HuH-7.5 (cell line): ENCODE measurements at places on chromosomes 12 and 14.
A peak's percentile ranks its signal among the peaks of the same experiment; 100 is the strongest.

DNA sequence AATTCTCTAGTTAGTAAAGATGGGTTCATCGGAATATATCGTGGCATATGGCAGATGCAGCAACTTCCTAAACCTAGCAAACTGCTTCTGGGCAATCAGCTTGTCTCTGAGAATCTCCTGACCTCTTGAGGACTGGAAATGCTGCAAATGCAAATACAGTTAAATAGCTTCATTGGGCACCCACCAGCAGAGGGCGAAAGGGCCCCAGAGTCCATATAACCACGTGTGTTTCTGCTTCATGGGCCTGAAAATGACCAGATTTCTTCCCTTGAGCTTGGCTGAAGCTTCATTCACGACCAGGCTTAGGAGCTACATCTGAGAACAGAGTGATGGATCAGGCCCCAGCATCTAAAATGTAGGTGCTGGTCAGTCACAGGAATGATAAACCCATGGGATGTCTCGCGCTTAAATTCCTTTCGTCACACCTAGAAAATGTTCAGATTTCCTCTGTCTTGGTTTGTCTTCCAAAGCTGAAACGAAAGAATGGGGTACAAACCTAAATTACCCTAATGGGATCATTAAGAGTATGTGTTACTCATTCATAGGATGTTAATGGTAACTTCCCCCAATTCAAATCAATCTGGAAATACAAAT lies 1482.5 kb upstream of the TMEM132C start:
- DNase-seq, result peak; percentile 7

GRCh38 chr12:93237235-93237915 lies 140.3 kb upstream of the NUDT4 start:
- DNase-seq, result no peak

GRCh38 chr14:69349091-69349777 lies 48.9 kb downstream of the ERH start:
- DNase-seq, result no peak

- peak; percentile 18 for DNase-seq
These were observed 150.6 kb upstream of the AEBP2 start for GRCh38 chr12:19288603-19289244.

GRCh38 chr14:35689000-35689460 lies 120.1 kb downstream of the RALGAPA1 start:
- no peak for DNase-seq

DNA sequence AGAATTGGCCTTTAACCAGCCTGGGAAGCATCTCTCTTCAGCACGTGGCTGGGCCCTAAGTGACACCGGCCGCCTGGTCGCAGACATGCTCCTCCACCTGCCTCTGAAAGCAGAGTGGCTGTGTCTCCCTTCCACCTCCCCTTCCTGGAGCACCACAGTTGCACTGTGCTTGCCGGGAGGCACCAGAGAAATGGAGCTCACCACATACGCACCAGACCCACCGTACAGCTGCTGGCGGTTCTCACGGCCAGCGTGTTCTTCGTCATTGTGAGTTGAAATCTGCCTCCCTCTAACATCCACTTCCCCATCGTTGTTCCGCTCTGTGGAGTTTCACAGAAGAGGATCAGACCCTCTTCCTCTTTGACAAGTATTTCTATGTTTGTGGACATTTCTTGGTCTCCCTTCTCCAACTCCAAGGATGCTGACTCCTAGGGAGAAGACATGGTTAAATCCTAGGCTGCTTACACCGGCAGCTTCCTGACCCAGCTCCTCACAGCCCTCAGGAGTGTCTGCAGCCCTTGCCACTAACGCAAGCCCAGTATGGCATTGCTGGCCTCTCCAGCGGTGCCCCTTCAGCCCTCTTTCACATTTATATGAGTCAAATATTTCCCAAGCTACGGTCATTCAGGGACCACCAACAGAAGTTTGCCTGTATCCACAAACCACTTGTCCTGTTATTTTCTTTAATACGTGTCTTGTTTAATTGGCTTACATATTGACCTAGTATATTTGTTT lies 11.5 kb upstream of the KRT5 start:
- no peak for DNase-seq

DNA sequence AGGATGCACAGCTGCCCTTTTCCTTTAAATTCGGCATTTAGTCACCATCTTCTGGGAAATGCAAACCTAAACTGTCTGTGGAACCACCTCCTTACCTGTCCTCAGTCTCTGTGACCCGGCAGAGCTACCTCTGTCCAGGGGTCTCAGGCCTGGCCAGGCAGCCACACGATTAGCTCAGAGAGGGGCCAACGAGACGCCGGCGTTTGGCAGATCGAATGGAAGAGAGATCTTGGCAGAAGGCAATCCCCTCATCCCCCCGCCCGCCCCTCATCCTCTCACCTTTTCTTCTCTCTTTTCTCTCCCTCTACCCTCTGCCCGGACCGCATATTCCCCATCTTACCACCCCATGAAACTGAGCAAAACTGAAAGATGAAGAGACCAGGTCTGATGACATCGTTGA lies 101.0 kb downstream of the PIWIL1 start:
- no peak for DNase-seq

- no peak for DNase-seq
These were observed 106.4 kb downstream of the ARF6 start for GRCh38 chr14:49999146-49999761.

- no peak for DNase-seq
These were observed 454.3 kb upstream of the LMO3 start for GRCh38 chr12:17060260-17060659.

GRCh38 chr14:88007608-88008007 lies 2.7 kb downstream of the GPR65 start:
- DNase-seq, result no peak

GRCh38 chr14:43041207-43041606 lies 1434.5 kb downstream of the LRFN5 start:
- DNase-seq, result no peak

DNA sequence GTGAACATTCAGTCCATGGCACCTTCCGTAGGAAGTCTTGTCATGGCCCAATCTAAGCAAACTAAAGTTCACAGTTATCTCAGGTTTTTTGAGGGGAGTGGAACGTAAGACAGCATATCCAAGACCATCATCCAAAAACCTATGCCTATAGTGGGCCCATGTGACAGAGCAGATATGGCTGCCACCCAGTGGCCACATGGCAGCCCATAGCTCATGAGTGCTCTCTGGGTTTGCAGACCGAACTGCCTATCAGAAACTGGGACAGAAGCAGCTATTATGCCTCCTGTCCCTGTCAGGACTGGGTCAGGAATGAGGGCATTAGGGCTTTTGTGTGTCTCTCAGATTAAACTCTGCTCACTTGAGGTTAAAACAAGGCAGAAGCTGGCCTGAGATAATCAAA lies 503.7 kb downstream of the NRXN3 start:
- no peak for DNase-seq

DNA sequence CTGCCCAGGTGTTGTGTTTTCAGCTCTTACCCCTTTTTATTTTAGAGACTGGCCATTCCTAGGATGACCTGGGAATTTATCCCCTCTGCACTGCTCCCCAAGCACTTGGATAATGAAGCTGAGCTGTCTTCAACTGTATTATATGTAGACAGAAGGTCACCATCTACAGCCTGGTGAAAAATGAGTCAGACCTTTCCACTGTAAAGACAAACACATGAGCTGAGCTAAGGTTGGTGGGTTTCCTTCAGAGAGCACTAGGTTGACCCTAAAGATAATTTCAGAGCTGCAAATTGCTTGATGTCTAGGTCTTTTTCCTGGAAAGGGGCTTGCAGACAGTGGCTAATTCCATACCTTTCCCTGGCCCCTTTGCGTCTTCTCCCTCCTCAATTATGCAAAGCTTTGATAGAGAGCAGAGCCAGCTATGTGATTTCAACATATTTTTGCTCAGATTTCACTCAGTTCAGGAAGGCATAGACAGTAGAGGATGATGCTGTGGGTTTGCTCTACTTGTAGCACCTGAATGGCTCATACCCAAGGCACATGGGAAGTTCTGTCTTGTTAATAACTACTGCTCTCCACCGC lies 9.2 kb upstream of the IKZF4 start:
- no peak for DNase-seq

DNA sequence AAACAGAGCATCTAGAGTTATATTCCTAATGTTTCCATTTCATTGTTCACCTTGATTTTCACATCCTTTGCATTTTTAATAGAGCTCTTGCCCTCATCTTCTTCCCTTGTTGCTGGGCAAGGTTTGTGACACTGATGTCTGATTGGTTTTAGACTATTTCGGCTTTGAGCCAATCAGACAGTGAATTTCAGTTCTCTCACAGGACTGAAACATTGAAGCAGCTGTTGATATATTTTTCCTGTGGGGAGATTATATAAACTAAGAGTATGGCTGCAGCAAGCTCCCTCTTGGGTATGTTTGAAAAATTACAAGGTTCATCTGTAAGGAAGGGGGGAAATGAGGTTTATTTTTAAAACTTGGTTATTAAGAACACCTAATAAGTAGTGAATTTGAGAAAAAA lies 51.2 kb downstream of the ATF7IP start:
- no peak for DNase-seq

GRCh38 chr14:34081101-34081575 lies 130.3 kb upstream of the EGLN3 start:
- DNase-seq, result no peak

DNA sequence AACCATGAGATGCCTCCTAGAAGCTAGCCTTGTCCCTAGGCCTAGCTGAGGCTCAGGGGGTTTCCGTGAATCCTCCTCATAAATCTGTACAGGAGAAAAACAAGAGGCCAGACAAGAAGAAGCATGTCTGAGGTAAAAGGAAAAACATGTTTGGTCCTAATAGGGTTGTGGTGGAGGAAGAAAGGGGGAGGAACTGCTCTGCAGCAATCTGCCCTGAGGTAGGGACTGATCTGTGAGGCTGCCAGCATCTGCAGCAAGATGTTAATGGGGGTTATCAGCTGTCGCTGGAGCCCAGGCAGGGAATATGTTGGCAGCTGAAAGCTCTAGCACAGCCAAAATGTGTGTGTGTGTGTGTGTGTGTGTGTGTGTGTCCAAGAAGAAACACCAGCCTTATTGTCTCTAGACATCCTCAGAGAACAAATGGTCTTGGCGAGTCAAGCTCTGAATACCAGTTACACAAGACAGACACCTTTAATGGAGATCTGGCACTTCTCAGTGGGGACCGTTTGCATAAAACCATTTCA lies 218.5 kb downstream of the NUAK1 start:
- no peak for DNase-seq

DNA sequence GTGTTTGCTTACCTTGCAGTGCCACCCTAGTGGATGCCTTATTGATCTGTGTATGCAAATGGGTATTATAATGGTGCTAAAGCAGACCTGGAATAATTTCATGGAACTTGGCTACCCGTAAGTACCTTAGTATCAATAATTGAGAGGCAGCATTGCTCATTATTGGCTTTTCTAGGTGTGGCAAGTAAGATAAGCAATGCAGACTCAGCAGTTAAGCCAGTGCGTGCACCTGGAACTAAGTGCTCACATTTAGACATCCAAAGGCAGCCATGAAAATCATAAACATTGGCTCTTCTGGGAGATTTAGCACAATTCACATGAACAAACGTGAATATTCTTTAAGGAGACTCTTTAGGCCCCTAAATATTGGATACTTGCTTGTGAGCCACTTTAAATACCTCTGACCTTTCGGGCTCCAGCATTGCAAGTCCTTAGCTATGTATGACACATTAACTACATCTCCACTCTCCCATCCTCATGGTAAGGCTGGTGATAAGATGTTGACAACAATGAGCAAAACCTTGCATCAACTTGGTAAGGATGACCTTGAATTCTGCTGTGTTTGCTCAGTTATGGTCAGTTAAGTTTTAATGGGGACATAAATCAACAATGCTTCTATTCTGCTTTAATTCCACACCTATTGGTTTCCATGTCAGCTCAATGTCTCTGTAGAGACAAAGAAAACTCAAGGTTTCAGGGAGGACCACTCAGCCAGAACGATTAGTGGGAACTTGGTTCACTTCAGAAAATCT lies 112.0 kb downstream of the SLC5A8 start:
- no peak for DNase-seq

- DNase-seq, result no peak
These were observed 22.2 kb downstream of the TMEM30B start for GRCh38 chr14:61258985-61259384.

- DNase-seq, result no peak
These were observed 43.0 kb downstream of the SPRING1 start for GRCh38 chr12:116694653-116695463.

GRCh38 chr12:109868182-109869051 lies 11.9 kb downstream of the GLTP start:
- no peak for DNase-seq

GRCh38 chr12:92145731-92146496 lies at the start of gene BTG1:
TSS of gene BTG1 (minus strand) at chr12:92145846. CDS start at chr12:92145535, 311 bp downstream.
- DNase-seq, result peak; percentile 97

- no peak for DNase-seq
These were observed 6.5 kb downstream of the EPS8 start for GRCh38 chr12:15782667-15783066.

- DNase-seq, result no peak
These were observed 179.1 kb downstream of the DPF3 start for GRCh38 chr14:72714871-72715214.

GRCh38 chr12:130557886-130558765 lies 158.0 kb downstream of the RIMBP2 start:
- DNase-seq, result no peak

DNA sequence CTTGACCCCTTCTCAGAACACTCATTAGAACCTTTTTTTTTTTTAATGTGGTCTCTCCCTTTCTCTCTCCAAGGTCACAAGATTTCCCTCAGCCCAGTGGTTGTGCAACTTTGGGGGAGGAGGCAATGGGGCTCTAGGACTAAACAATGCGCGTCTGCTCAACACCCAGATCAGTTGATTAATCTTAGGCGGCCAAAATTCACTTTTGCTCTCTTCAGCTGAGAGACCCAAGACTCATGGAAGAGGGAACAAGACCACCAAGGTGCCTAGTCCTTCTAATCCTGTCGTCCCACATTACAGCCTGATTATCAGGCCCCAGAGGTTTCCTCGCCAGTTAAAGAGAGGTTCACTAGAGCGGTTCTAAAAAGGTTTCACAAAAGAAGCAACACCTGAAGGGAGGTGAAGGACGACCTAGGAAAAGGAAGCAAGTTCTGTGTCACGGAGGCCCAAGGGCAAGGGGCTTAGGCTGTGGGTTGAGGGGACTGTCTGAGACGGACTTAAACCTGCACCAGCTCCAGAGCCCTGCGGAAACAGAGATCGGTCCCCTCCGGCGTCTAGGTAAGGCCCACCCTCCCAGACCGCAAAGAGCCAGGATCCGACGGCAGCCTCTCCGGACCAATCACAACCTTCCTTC lies 824 bp upstream of the TARBP2 start:
- DNase-seq, result no peak

GRCh38 chr12:123268850-123269249 lies 2.8 kb downstream of the CDK2AP1 start:
- DNase-seq, result no peak

GRCh38 chr12:125320177-125320576 lies 254.9 kb downstream of the AACS start:
- no peak for DNase-seq

GRCh38 chr12:63036216-63036973 lies 101.4 kb upstream of the PPM1H start:
- no peak for DNase-seq
